ENCODE measurements at places on chromosomes 1 and 21.

DNA sequence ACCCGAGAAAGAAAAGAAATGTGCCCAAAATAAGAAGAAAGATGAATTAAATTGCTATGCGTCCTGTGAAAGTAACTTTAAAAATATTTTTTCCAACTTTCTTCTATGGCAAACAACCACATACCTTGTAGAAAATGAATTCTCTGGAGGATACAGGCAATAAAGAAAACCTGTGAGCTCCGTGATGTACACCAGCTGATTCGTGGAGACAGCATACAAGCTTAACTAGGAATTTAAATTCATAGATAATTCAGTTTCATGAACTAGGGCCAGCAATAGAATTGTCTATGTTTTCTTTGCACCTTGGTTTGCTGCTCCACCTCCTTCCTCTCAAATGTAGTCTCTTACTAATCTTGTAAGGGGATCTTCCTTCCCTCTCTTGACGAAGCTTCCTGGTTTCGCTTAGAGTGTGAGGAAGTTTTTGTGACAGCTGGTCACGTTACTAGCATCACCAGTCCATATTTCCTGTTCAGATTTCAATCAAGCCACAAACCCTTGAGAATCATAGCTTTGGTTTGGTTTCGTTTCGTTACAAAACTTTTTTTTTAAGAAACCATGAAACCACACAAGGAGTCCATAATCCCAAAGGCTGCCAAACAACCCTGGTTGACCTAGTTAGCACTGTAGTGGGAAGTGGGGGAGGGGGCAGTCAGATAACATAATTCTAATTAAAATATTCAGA, 35.8 kb downstream of the GREM2 start:
- peak; percentile 67 for DNase-seq

DNA sequence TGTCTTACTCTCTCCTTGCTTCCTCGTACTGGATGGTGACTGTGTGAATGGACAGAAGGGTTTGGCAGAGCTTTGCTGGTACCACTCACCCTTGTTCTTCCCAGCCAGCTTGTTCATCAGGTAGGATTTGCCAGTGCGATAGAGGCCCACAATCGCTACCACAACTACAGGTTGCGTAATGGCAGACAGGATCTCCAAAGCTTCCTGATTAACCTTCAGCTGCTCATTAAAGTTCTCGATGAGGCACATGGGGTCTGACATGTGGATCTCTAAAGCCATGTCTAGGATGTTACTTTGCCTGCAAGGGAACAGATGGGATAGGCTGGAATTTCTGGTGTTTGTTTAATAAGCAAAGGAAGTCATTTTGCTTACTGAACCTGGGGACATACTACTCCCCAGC, 3.4 kb downstream of the GBP5 start:
- no peak for DNase-seq

DNA sequence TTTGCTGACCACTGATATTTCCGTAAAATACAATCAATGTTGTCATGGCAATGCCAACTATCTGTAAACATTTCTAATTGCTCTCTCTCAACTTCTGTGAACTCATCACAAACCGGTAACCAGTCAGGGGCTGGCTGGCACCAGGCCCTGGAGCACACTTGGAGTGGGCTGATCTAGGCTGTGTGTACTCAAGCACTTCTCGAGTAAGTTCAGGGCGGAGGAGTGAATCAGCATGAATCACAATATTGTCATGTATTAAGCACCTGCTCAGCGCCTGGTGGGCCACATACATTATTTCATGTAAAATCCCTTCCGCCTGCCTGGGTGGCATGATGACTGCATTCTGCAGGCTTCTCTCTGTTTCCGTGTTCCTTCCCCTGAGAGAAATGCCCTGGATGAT, 212.4 kb downstream of the FOXD2 start:
- DNase-seq, result no peak

DNA sequence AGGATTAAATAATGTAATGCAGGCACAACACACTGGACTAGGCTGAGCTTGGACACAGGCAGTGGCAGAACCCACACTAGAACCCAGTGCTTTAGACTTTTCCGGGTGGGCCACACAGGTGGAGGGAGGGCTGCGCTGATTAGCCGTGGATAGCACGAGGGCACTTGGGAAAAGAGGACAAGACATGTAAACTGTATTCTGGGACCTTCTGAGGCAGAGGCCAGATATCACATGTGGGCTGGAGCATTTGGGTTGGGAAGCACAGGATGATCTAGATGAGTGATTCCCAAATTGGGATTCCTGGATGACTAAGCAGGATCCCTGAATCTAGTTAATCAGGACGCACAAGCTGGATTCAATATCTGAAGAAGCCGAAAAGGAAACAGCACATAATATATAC, 20.3 kb upstream of the A3GALT2 start:
- no peak for DNase-seq

- DNase-seq, result no peak
Observed at GRCh38 chr1:41430582-41430981, 53.9 kb downstream of the EDN2 start.

DNA sequence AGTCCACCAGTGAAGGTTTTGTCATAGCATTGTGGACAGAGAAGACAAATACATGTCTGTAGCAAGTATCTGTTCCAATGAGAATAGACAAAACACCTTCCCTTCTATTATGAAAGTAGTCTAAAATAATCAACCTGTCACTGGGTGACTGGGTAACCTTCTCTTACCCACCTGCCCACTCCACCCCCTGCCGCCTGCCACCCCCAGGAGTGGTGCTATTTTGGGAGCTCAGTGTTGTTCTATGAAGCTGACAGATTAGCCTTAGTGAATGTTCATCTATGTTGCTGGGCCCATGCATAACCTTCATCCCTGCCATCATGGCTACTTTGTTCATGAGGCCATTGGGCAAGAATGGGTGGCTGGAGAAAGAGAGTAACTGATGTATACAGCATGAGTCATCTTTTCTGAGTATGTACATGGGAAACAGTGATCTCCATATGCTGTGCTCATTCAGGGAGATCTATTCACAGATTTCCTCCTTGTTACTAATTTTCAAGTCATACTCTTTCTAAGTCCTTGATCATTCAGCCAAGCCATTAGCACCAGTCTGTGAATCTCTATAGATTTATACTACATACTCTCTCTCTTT, 24.8 kb downstream of the MARK1 start:
- no peak for DNase-seq

DNA sequence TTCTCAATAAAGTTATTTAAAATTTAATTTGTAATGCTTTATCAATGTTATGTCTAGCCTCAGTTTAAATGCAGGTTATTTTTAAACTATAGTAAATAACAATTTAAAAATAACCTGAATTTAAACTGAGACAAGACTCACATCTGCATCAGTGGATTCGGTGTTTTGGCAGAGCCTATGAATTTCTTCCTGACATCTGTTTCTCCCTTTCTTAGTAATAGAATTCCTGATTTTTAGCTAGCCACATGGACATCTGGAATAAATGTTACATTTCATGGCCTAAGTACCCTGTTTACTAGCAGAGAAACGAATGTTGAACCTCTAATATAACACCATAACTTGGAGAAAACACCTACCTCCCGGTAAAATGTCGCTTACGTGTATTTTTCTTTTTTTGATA, 1141.6 kb upstream of the ADGRL2 start:
- DNase-seq, result no peak

DNA sequence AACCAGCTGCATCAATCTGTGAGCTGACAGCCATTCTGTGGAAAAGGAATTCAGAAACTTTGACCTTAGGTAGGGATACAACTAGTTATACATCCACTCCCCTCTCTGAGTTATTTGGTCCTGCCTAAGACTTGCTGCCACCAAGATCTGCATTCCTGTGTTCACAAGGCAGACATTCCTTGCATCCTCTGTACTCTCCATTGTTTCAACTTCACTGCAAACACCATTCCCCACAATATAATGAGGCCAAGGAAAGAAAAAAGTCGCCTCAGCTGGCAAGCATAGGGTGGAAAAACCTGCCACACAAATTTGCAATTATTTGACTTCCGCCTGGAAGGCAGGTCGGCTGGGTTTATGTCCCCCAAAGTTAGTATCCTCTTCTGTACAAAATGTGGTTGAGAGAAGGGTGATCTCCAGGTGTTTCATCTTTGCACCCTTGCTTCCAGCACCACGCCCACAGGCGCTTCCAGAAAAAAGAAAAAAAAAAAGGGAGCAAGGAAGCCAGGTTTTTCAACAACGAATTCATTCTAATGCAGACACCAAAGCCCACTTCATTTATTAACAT, 676 bp upstream of the CTTNBP2NL start:
- no peak for DNase-seq

- no peak for DNase-seq
Observed at GRCh38 chr21:43020771-43021170, 46.4 kb downstream of the PKNOX1 start.

DNA sequence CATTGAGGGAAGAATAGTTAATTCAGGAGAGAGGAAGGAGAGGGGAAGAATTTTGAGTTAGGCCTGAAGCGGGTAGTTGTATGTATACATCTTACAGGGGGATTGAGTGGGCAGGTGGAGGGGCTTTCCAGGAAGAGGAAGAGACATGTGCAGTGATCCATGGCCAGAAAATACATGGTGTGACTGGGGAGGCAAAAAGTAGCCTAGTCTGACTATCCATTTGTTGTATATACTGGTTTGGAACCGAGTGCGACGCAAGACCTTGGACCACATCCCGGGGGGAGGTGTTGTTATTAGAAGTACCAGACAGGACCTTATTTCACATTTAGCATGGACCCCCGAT, 158.3 kb downstream of the SDCCAG8 start:
- no peak for DNase-seq

Measured in CD4-positive, alpha-beta T cell treated with Interleukin-4 for 4 hours (primary cell).